ENCODE measurements at places on chromosomes 12 and 14.

- DNase-seq = no peak
Measured at GRCh38 chr14:90426663-90427062, 29.8 kb downstream of the CALM1 start.

DNA sequence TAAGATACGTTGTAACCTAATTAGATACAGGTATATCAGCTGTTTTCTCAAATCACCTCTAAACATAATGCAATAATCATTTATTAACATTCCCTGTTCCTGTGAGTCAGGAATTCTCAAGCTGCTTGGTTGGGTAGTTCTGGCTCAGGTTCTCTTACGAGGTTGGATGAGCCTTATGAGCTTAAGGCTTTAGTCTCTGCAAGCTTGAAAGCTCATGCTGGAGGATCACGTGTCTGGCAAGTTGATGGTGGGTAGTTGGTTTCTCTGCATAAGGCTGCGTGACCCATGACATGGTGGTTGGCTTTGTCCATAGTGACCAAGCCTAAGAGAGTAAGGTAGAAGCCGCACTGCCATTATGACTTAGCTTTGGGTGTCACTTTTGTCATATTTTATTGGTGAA is 62.0 kb downstream of the PLEKHA5 start:
- DNase-seq = no peak

DNA sequence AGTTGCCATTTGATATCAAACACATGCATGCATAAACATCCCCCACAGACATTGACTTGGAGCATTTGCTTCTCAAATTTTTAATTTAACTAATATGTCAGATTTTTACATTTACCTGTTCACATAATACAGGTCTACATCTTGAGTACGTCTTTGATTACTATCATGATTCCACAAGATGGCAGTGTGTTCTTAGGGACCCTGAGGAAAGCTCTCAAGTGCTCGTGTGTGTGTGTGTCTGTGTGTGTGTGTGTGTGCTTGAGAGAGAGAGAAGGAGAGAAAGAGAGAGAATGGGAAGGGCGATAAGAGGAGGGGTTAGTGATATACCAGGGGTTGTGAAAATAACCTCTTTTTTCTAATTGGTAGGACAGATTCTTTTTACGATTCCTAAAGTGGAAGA is 167.1 kb upstream of the OR4E1 start:
- no peak for DNase-seq

GRCh38 chr14:76117789-76118484 is 33.8 kb upstream of the GPATCH2L start:
- no peak for DNase-seq

DNA sequence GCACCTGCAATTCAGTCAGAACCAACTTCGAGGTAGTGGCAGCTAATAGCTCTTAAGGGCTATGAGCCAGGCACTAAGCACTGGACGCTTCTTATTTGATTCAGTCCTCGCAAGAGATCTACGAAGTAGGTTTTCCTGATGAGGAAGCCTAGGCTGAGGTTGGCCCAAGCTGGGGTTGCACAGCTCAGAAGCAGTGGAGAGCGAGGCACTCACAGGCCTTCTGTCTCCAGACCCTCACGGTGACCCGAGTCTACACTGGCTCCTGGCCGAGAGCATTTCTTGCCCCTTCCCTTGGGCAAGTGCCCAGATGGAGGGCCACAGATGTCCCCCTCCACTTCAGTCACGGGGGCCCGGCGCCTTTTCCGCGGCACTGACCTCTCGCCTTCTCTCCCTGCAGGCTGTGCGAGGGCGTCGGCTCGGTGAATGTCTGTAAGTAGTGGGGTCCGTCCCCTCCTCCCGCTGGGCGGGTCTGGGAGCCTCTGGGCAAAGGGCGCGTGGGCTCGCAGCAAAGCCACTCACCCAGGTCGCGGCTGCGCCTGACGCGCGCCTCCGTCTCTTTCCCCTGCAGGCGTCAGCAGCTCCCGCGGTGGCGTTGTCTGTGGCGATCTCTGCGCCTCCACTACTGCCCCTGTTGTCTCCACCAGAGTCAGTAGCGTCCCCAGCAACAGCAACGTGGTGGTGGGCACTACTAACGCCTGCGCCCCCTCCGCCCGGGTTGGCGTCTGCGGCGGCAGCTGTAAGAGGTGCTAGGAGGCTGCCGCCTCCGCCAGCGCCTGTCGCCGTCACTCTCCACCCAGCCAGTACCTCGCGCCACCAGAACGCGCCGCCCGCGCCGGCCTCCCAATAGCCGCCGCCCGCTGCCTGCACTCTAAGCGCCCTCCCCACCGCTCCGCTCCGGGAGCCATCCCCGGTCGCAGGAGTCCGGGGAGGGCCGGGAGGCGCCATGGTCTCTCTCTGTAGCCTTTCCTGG is 13.1 kb downstream of the KRT83 start:
- DNase-seq = peak; percentile 32

- DNase-seq = no peak
Measured at GRCh38 chr12:125140279-125141209, 75.3 kb downstream of the AACS start.

DNA sequence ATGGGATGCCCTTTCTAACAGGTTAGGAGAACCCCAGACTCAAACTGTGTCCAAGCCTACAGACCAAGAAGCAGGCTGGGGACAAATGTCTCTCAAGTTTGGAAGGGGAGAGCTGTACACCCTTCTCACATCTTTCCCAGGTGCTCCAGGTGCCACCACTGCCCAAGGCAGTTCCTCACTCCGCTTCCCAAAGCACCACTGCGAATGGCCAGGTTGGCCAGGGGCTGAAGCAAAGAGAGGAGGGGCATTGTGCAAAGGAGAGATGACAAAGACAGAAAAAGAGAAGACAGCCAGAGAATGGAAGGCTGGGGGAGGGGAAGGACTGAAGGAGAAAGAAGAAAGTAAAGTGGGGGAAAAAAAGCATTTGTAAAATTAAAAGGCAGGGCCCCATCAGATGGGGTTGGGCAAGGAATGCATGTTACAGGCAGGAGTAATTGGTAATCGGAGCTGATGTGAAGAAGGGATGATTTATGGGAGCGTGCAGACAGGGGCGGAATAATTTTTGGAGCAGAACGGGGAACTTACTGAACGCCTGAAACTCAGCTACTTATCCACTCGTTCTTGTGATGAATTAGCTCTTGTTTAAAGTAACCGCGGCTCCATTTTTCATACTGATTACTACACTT is 165.8 kb downstream of the ESRRB start:
- DNase-seq = no peak

GRCh38 chr14:100708425-100709288 is 18.0 kb upstream of the DLK1 start:
- no peak for DNase-seq

- no peak for DNase-seq
Measured at GRCh38 chr12:62868820-62869219, 66.1 kb downstream of the PPM1H start.

GRCh38 chr12:22658214-22658613 is 33.2 kb downstream of the ETNK1 start:
- DNase-seq = no peak

DNA sequence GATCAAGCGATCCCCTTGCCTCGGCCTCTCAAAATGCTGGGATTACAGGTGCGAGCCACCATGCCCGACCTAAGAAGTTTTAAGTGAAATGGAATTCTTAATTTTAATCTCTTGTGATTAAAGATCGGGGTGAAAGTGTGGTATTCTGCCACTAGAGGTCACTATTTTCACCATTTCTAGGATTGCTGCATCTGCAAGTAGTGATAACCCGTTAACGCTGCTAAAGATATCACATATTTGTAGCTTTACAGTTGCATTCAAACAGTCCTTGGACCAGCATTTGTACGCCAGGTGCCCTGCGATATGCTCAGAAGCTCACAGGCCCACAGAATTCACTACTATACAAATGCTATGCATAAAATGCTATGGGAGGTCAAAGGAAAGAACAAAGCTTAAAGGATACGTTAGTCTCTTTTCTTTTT is 19.3 kb downstream of the CCDC62 start:
- DNase-seq = no peak

GRCh38 chr12:70196811-70197281 is 46.4 kb upstream of the CNOT2 start:
- no peak for DNase-seq

DNA sequence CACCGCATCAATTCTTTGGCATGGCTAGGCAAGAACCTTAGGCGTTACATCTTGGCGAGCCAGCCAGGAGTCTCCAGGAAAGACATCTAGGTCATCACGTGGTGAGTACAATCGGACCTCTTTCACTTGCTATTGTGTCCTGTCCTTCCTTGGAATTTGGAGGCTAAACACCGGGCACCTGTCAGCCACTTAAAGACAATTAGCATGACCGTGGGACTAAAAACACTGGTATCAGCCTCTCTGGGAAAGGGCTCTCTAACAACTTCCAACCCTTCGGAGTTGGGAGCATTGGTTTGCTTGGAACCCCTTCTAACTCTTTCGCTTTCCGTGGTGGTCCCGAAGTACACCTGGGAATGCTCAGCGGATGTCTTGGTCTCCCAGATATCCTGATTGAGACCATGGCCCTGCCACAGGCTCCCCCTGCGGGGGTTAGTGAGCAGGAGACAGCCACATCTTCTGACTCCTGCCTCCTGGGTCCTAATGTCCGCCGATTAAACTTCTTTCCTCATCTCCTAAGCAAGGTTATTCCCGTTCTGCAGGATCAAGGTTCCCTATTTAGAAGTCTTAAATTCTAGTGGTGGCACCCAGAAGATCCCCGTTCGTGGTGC is 971.7 kb downstream of the FSCB start:
- no peak for DNase-seq

DNA sequence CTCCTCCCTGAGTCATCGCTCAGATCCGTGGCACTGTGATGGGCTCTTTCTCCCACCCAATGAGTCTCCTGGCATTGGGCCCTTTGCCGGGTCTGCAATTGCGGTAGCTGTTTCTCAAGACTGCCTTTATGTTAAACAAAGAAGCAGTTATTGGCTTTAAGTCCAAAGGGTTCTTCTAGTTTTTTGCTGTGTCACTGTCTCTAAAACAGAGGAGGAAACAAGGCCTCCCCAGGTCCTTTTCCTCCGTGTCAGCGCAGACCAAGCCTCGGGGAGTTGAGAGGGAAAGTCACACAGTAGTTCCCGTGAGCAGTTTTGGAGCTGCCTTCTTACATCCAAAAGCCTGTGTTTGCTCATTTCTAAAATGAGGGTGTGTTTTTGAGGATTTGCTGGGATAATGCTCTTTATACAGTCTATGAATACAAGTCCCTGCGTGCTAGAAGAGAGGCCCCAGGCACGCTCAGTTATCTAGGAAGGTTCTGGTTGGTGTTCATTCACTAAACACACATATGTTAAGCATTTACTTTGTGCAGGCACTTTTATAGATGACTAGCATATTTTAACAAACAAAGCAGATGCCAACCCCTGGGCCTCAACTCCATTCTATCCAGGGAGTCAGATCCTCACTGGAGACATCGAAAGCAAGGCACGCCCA is 126.0 kb upstream of the PZP start:
- no peak for DNase-seq

DNA sequence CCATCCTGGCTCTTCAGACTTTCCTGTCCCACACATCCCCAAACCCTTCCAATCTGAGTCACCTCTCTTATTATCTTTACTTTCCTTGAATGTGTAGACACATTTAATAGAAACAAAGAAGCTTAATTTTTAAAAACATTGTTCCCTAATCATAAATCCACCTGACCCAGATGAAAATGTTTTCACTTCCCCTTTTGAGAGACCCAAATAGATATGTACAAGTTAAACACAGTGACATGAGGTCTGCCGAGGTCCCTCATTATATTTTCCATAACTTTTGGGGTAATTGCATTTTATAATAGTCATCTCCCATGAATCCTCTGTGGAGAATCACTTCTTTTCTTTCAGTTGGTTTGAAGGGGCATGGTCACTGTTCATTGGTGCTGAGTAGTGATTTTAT is 191.1 kb downstream of the GRIN2B start:
- no peak for DNase-seq

DNA sequence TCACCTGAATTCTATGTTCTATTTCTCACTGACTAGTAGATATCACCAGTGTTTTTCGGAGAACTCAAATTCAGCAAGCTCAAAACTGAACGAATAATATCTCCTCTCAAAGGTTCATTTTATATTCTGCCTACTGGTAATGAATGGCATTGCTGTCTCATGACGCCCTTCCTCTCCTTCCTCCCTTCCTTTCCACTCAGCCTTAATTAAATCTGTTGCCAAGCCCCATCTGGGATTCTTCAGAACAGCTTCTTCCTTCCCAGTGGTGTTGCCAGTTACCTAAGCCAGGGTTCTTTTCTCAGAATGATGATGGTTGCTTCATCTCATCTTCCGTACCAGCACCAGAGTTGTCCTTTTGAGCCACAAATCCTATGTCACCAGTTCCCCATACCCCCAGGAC is 143.2 kb downstream of the SYNE2 start:
- DNase-seq = no peak

DNA sequence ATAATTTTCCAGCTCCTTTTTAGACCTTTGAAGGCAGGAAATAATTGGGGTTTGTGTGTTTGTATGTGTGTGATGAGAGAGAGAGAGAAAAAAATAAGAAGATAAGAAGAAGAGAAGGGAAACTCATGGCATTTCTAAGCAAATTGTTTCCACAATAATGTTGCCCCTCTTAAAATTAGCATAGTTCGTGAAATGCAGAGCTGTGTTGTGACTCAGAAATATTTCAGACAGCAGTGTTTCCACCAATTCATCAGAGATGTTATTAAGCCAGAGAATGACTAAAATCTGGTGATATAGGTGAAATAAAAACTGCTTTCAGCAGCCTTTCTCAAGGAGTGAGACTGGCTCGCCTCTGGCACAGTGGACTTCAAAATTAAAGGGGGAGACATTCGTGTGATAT is 65.9 kb upstream of the ARHGAP5 start:
- DNase-seq = no peak

GRCh38 chr14:67532998-67533753 is at the start of gene PLEKHH1:
TSS of gene PLEKHH1 (plus strand) at chr14:67533290. CDS start at chr14:67541868, 8,578 bp downstream.
- DNase-seq = peak; percentile 60

GRCh38 chr12:131642101-131642540 is 68.8 kb upstream of the SFSWAP start:
- no peak for DNase-seq

DNA sequence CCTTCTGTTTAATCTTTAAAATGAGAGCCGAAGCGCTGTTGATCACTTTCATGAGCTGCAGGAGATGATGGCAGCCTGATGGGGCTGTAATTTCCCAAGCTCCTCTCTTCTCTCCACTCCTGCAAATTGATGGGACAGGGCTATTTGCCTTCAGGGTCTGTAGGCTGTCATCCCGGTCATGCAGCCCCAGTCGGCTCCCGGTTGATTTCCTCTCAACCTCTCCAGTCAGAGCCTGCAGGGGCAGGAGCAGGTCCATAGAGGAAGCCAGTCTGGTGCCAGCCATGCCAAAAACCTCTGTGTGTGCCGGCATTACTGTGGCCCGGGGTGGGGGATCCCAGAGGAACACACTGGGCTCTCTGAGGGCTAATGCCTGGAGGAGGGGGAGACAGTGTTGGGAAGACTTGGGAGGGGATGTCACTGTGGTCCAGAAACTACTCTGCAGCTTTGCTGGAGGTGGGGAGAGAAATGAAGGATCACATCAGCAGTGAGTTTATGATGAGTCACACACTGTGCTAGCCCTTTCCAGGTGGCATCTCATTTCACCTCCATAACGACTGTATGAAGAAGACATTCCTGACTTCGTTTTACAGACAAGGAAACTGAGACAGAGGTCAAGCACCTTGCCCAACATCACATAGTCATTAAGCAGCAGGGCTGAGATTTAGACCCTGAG is 46.5 kb upstream of the PRIMA1 start:
- DNase-seq = no peak
